ENCODE measurements at places on chromosomes 3 and 15.

DNA sequence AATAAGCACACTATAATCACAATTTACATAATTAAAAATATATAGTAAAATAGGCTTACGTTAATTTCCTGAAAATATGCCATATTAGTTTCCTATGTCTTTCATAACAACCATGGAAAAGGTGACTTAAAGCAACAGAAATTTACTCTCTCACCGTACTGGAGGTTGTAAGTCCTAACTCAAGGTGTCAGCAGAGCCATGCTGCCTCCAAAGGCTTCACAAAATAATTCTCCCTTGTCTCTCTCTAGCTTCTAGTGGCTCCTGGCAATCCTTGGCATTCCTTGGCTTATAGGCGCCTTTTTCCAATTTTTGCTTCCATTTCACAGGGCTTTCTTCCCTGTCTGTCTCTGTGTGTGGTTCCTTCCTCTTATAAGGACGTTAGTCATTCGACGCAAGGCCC, 7.6 kb downstream of the SI start:
- DNase-seq, result no peak

GRCh38 chr3:127791221-127791913, 30.9 kb downstream of the MGLL start:
- peak; percentile 54 for DNase-seq

- no peak for DNase-seq
These were observed 11.9 kb upstream of the CD200R1L start for GRCh38 chr3:112858410-112859069.

- DNase-seq, result peak; percentile 9
These were observed 410 bp downstream of the LRRC49 start for GRCh38 chr15:70892912-70893560.

DNA sequence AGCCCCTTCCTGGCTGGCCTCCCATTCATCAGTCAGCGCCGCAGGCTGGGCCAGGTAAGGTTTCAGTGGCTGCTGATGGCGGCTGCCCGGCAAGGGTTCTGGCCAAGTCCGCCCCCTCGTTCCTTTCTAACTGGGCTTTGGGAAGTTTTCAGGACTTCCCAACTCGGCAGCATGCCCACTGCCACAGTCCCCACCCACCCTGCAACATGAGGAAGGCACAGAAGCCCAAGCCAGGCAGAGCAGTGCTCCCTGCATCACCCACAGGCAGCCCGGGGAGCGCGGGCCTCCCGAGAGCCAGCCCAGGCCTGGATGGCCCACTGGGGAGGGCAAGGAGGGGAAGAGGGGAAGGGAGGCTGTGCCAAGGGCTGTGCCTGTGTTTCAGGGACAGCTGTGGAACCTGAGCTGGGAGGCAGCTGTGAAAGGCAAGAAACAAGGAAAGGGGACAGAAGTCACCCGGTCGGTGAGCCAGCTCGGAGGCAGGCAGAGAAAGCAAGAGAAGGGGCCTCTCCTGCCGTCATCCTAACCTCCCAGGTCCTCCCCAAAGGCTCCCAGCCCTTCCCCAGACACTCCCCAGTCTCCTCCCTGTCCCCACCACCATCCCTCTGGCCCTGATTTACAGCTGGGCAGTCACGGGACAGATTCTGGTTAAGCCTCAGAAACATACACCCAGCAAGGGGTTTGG, 73.9 kb downstream of the CPN2 start:
- peak; percentile 50 for DNase-seq

DNA sequence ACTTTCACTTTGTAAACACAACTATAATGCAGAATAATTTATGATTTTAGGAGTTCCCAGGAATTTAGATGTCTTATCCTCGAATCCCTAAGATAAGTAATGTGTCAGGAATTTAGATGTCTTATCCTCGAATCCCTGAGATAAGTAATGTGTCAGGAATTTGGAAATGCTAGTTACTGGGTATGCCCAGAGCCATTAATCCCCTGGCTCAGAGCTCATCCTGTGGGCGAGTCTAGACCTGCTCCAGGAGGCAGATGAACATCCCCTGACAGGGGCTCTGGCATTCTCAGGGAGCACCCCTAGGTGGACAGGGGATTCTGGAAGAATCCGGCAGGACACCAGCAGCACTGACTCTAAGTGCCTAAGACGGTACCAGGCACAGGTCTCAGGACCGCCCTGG, 163.3 kb downstream of the ARRDC4 start:
- no peak for DNase-seq

DNA sequence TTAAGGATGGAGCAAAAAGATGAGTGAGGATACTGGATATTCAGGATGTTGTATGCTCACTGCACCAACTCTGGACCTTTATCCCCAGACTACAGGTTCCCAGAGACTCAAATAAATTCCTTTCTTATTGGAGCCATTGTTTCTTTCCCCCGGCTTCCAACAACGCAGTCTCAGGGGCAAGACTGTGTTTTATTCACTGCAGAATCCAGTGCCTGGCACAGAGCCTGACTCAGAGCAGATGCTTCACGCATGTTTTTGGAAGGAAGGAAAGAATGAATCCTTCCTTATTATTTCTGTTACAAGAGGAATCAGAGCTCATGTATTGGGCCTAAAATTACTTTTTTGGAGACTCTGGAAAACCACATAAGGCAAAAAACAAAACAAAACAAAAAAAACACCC, 96.0 kb upstream of the VGLL4 start:
- no peak for DNase-seq

DNA sequence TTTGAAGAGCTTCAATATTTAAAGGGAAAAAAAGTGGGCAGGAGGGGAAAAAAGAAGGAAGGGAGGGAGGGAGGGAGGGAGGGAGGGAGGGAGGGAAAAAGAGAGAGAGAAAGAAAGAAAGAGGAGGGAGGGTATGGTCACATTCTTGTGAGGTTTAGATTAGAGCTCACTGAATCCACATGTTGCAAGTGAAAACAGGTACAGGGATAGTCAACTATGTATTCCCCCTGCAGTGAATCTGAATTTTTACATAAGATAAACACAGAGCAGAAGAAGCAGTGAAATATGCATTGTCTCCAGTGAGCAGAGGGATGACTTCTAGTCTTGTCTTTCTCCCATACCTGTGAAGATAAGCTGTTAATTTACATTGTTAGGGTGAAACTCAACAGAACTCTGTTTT, 84.0 kb downstream of the IFT80 start:
- DNase-seq, result no peak

- DNase-seq, result peak; percentile 83
These were observed at the start of gene ZBBX for GRCh38 chr3:167380004-167380689. Gene ZBBX (minus strand): TSS chr3:167380297. CDS start chr3:167372901, 7,396 bp downstream.

GRCh38 chr3:195035345-195036202, 235.4 kb downstream of the XXYLT1 start:
- DNase-seq, result no peak

DNA sequence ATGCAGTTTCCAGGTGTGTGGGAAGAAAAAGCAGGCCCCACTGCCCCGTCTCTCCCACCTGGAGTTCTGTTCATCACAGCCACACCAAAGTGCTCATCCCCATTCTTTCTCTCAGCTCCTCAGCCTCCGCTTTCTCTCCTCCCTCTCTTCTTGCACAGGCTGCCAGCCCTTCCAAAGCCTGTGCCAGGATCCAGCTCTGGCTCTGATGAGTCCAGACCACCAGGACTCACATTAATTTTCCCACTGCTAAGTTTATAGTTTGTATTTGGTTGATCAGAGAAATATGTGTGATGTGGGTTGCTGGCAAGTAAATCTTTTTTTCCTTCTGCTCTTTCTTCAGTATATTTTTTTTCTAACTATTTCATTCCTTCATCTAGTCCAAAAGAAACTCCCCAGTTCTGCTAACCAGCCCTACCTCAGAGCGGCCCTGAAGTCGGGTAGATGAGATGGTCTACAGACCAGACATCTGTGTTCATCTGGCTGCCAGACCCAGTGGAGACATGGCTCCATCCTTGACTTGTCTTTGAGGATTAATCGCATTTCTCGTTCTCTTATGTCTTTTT, 49.8 kb downstream of the BOC start:
- no peak for DNase-seq

- DNase-seq, result peak; percentile 69
These were observed 126.0 kb downstream of the FMN1 start for GRCh38 chr15:33068511-33068990.

DNA sequence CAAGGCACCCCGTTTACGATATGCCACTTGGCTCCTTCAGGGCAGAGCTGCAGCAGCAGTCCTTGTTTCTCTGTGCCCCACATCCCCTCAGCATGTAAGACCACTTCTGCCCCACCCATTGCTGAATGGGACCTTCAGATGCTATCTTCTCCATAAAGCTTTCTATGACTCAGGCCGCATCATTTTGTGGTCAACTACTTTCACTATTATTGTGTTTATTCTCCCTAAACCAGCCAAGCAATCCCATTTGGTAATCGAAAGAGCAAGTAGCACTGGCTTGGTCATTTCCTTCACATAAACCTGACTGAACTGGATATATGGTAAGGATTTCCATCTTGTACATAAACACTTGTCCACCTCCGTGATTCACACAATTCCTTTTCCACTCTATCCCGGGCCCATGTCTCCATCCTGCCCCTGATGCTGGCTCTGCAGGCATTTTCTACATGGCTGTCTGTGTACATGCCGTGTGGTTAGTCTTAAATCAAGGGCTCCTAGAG, 25.7 kb downstream of the LIPC start:
- no peak for DNase-seq

GRCh38 chr3:124514683-124515082, 215.6 kb upstream of the UMPS start:
- DNase-seq, result no peak

DNA sequence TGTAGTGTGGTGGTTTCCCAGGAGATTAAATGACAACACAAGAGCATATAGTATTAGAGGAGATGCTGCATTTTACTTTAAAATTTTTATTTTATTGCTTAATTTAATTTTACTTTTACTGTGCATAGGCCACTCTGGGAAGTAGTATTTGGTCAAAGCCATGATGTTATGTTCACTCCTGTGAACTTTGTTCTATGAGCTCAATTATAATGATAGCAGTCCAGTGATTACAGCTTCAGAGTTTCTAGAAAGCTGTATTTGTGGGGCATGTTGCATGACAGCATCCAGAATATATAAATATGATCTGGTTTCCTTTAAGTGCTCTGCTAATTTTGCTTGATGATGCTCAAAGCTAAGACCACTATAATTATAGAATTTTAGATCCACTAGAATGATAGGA, 338.6 kb downstream of the NSUN3 start:
- no peak for DNase-seq

GRCh38 chr3:172607305-172608121, 84.3 kb upstream of the TNFSF10 start:
- DNase-seq, result no peak

- DNase-seq, result peak; percentile 28
These were observed 172.8 kb downstream of the PLCH1 start for GRCh38 chr3:155572085-155572484.

GRCh38 chr3:31544634-31545033, 11.9 kb downstream of the STT3B start:
- DNase-seq, result no peak

DNA sequence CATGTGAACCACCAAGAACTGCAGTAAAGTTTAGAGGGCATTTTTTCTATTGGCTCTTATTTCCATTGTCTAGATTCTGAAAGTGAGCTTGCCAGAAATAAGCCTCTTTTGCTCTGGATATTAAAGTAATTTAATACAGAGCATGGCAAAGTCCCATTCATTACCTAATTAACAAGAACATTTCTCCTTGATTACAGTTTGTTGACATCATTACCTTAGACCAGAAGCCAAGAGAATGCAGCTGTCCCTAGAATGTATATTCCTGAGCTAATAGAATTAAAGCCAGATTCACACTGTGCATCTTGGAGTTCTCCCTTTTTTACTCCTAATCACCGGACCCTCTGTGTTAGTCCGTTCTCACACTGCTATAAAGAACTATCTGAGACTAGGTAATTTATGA, 46.4 kb upstream of the TM4SF4 start:
- no peak for DNase-seq

DNA sequence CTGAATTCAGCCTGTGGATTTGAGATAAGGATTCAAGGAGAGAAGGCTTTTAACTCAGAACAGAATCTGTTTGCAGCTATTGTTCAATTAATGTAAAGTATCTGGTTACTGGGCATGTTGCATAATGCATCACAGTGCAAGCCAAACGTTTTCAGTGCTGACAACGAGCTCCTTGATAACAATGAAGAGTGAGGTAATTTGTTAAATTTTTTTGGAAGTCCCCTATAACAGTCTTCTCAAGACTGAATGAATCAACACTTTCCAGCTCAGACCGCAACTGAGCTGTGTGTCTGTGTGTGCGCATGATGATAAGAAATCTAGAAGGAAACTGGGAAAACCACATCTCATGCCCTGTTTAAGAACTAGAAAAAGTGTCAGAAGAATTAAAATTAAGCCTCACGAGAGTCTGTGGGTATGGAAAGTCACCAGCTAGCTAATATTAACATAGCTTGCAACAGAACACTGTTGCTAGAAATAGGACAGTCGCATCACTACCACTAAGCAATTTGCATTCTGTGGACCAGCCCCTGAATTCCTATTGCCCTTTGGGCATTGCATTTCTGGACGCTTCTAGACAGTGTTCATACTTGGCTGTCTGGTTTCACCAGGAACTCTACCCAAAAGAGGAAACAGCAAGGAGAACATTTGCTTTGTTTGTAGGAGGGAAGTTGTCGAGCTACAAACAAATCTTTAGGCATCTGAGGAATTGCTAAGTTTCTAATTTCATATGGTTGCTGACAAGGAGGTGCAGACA, 43.7 kb upstream of the ATP2C1 start:
- peak; percentile 59 for DNase-seq

- peak; percentile 84 for DNase-seq
These were observed 81.0 kb downstream of the TMEM108 start for GRCh38 chr3:133119176-133119575.

GRCh38 chr3:116835658-116836057, 126.1 kb downstream of the TUSC7 start:
- DNase-seq, result no peak

- no peak for DNase-seq
These were observed 19.0 kb downstream of the FAH start for GRCh38 chr15:80171787-80172186.

GRCh38 chr3:43760938-43761337, 70.2 kb downstream of the ABHD5 start:
- no peak for DNase-seq

DNA sequence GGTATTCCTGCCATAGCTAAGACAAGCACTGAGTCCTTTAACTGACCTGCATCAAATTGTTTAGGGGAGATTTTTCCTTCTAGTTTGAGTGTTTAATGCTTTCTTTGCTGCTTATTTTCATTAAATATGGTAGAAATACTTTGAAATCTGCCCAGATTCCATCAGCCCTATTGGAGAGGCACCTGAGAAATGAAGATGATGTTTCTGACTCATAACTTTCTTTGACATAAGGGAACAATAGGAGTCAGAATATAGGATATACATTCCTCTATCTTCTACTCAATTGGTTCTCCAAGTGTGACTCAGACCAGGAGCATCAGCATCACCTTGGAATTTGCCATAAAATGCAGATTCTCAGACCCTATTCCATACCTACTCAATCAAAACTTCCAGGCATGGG, 27.4 kb downstream of the BTD start:
- DNase-seq, result no peak
